ENCODE measurements at places on chromosomes 6 and 20.

- DNase-seq = no peak
Measured at GRCh38 chr6:45709781-45710220, 305.9 kb downstream of the CLIC5 start.

GRCh38 chr6:145924600-145924999, 39.6 kb downstream of the SHPRH start:
- DNase-seq = no peak

GRCh38 chr6:122790423-122791309, 1.6 kb downstream of the SMPDL3A start:
- DNase-seq = no peak

GRCh38 chr6:28768187-28768913, 155.4 kb downstream of the TRIM27 start:
- DNase-seq = no peak

DNA sequence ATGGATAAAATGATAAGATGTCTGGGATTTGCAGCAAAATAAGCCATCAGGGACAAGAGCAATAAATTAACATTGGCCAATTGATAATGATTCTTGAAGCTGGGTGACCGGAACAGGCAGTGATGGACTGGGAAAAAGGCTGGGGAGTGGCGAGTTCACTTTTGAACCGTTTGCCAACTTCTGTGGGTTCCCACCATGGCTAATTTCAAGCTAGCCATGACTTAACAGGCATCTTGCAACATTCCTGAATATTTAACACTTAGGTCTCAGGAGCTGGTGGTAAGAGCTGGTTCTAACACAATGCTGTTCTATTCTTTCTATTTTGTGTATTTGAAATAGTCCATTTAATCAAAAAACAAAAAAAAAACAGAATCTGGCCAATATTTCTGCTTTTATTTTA, 37.6 kb upstream of the CD83 start:
- no peak for DNase-seq

DNA sequence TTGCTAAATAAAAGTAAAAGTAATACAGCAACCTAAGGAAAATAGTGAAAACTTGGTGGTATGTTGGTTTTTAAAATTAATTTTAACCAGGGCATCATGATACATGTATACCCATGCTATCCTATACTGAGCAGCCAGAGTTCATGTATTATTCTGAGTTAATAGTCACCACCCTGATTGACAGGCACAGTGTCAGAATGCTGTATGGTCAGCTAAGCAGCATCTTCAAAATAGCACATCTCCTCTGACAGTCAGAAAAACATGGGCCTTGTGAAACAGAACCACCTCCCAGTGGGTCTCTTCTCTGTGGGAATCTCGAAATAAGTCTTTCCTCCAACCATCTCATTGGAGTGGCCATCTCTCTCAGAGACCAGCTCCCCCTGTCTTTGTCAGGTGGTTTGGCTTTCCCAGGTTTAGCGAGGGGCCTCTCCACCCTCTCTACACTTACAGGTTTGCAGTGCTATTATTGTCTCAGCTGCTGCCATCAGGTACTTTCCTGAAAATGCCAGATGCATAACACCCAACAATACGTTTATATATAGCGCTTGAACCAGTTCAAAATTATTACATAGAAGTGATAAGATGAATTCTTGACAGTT, 47.1 kb upstream of the RNF8 start:
- DNase-seq = no peak

GRCh38 chr20:18057101-18057993, at the start of gene OVOL2:
Gene OVOL2, minus strand, starts transcription at chr20:18057916. Its CDS starts 282 bp downstream, at chr20:18057634.
- DNase-seq = no peak

- no peak for DNase-seq
Measured at GRCh38 chr6:161922631-161923119, 648.8 kb upstream of the AGPAT4 start.

DNA sequence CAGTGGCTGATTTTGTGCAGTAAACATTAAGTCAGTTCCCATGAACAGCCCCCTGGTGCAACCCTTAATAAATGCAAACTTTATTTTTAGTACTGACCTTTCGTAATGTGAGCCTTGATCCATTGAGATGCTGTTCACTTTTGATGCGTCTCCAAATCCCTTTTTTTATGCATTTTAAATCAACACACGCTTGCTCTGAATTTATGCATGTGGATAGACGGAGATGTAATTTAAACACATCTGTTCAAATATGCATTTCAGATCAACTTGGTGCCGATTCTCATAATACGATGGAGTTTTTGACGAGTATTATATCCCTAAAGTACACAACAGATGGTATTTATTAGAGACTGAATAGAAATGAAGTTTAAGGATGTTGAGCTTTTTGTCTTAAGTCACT, 505.7 kb downstream of the CDKAL1 start:
- no peak for DNase-seq

- no peak for DNase-seq
Measured at GRCh38 chr20:52193886-52194545, 2.4 kb upstream of the ZFP64 start.

DNA sequence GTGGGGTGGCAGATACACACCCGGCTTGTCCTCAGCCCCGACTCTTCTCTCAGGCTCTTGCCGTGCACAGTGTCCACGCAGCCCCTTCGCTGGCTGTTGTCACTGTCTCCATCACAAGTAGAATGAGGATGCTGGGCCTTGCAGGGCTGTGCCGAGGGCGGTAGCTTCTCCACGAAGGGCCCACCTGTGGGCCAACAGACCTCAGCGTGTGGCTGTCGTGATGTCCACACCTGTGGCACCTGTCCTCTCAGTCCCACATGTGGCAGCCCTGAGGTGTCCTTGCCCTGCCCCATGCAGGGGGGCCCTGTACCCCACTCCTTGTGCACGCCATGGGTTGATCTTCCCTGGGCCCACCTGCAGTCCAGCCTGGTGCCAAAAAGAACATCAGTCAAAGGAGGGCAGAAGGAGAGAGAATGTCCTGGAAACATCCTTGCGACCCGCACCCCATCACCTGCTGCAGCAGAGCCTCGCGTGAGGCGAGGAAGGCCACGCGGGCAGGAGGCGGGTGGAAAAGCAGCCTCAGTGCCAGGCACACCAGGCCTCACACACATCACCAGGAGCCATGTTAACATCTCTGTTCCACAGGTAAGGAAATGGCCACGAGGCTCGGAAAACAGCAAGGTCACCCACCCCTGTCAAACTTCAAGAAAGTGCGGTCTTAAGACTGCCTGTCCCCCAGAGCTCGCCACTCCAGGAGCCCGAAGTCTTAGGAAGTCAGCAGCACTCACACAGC, 22.3 kb upstream of the AFDN start:
- DNase-seq = no peak

DNA sequence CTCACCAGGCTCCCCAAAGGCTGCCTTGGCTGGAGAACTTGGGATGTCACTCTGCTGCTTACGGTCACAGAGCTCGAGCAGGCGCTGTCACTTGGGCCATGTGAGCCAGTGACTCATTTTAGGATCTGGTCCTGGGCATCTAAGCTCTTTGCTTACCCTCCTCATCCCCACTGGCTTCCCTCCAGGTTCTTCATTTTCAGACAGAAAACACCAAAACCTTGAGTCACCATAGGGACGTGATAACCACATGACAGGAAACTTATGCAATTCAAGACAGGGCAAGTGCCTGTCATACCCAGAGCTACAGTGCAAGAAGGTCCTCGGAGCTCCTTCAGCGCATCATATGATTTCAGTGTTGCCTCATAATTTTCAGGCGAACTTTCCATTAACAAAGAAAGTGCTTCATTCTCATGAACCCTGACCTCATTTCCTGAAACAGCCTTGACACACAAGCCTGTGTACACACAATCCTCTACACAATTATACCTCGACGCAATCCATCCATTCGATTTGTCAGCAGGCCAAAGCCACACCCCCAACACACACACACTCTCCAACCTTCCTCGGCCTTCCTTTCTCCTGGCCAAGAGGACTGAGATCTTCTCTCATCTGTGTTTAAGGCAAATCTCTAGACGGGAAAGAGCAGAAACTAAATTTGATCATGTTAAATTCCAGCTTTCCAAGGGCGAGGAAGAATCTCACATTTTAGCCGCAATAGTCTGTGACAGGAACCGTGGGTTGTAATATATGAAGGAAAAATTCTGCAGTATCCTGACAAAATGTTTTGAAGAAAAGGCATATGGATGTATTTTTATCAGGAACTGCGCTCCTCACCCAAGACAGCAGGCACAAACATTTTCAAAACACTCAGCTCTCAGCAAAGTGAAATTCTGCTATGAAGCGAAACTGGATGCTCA, 25.3 kb downstream of the TBC1D7 start:
- peak; percentile 100 for DNase-seq

GRCh38 chr6:141460743-141461484, 671.8 kb upstream of the GJE1 start:
- no peak for DNase-seq

DNA sequence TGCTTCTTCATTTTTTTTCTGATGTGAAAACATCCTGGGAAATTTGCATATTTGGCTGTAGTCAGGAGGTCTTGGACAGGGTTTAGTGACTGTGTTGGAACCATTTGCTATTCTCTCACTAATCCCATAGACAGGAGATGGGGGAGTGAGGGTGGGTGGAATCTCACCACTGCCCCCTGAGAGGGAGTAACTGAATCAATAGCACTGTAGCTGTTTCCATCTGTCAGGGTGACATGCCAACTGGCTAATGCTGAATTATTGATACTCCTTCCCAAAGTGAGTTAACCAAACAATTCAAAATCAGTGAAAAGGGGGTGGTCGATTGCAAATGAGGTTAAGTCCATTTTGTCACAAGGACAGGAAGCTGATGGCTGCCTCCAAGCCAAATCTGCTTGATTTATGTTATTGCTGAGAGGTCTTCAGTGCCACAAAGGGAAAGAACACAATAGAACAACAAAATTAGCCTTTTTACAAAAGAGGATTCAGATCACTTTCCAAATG, 55.1 kb upstream of the B3GAT2 start:
- DNase-seq = no peak

GRCh38 chr20:40949346-40949745, 79.3 kb upstream of the TOP1 start:
- no peak for DNase-seq

DNA sequence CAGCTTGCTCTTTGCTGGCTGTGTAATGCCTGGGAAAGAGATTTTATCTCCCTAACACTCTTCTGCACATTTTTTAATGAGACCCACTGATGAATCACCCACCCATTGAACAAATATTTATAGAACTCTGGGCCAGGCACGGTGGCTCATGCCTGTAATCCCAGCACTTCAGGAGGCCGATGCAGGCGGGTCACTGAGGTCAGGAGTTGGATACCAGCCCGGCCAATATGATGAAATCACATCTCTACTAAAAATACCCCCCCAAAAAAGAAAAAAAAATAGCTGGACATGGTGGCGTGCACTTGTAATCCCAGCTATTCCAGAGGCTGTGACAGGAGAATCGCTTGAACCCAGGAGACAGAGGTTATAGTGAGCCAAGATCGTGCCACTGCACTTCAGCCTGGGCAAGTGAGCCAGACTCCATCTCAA, 82.1 kb upstream of the SIRPA start:
- no peak for DNase-seq

- DNase-seq = no peak
Measured at GRCh38 chr6:30790724-30791383, 46.5 kb upstream of the IER3 start.

DNA sequence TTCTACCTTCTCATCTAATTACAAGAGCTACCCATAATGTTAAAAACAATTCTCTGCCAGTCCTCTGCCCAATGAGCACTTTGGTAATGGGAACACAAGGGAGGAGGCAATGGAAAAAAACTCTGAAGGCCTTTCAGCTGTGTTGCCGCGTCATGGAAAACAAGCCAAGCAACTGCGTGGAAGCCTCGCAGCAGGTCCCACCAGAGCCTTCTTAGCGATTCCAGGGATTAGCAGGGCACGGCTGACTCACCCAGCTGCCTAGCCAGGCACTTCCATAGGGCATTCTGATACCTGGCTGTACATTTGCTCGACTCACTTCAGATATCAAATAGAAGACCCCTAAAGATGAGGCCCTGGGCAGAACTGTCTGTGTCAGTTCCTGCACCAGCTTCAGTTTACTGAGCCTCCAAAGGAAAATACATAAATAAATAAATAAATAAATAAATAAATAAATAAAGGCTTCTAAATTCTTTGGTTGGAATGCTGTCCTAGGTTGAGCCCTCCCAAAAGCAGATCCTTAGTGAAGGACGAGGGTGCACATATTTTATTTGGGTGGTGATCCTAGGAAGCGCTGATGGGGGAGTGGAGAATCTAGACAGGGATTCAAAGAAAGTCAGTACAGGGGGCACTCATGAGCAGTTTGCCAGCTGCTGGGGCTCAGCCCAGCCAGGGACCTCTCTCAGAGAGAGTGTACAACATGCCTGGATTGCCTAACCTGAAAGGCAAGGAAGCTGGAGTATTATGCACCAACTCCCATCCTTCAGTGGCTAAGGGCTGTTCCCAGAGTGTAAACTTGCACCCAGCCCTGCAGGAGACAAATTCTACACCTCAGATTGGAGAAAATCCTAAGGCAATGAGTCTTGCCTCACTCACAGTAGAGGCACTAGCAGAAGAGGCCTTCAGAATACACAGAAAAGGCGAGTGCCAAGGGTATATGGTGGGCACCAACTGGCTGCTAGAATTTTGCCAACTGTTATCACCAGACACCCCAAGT, 18.2 kb downstream of the SNAP25 start:
- DNase-seq = no peak

DNA sequence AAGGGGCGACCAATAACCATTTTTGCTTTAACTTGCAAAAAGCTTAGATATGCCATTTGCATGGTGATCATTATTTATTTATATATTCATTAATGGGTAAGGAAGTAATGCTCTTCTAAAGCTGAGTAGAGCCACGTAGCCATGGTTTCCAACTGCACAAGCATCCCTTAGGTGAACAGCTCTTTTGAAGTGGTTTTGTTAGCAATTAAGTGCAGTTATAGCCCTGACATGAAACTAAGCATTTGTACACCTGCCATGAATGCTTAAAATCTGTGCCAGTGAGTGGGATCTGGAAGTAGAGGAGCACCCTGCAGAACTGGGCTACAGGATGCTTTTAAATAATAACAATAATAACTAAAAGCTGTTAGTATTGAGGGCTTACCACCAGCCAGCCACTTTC, 19.1 kb downstream of the TRAF3IP2 start:
- DNase-seq = no peak

GRCh38 chr20:36018208-36018988, 50.0 kb downstream of the CNBD2 start:
- DNase-seq = no peak

DNA sequence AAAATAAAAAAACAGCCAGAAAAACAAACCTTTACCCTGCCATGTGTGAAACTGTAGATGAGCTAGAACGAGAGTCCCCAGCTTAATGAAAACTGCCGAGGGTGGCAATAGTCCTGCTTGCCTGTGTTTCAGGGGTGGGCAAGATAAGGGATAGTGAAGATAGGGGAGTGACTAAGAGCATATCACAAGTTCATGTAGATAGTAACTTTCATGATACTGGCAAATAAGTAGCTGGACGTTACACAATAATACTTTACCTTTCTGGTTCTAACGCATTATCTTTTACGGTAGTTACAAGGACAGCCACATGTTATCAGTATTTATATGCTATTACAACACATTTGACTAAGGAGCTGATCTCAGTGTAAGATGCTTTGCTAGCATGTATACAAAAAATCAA, 9.3 kb upstream of the FBXO9 start:
- DNase-seq = no peak

DNA sequence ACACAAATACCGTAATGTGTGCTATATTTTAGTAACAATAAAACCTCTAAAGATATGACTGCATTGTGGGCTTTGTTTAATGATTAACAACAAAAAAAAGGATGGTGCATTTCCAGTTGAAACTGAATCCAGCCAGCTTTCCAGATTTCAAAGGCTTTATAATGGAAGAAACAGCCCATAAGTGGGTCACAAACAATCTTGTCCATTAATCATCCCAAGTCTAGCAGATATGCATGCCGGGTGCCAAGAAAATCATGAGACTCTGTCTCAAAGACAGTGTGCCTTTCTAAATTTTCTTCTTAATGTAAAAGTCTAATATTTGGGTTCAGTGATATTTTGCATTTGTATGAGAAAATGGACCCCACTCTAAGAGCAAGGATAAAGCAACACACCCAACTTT, 20.6 kb upstream of the LAMP5 start:
- no peak for DNase-seq
